ENCODE measurements at places on chromosomes 1 and 21.

DNA sequence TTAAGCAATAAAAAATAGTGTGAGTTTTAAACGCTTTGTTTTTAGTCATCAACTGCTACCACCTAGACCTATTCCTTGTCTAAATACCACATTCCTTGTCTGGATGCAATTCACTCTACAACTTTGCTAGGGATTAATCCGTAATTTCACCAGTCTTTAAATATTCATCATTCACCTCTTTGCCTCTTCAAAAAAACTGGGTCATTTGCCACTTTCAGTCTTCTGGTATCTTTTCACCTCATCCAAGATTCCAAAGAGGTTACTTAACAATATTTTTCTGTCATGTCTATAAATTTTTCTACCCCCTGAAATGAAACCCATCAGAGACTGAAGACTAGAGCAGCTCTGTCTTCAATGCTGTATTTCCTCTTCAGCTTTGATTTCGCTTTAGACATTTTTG, 9.5 kb downstream of the PALMD start:
- DNase-seq: no peak

DNA sequence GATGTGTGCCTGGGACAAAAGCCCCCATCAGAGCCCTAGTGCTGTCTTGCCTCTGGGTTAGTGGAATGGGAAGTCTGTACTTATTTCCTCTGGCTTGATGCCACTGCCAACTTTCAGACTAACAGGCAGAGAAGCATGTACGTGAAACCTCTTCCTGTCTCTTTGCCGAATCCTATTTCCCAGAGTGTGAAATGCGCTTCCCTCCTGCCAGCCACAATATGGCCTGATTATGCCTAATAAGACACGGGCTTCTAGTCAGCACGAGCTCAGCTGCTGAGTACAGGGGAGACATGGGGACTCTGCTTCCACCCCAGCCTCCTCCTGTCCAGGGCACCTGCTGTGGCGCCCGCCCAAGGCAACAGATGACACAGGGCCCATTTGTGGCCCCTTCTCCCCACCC, 111.4 kb downstream of the KCND3 start:
- DNase-seq: no peak

GRCh38 chr1:167666416-167666815, 36.4 kb downstream of the RCSD1 start:
- DNase-seq: no peak

GRCh38 chr21:45427331-45428271, 22.6 kb downstream of the COL18A1 start:
- DNase-seq: no peak

GRCh38 chr1:7117399-7118281, 332.4 kb downstream of the CAMTA1 start:
- DNase-seq: no peak

DNA sequence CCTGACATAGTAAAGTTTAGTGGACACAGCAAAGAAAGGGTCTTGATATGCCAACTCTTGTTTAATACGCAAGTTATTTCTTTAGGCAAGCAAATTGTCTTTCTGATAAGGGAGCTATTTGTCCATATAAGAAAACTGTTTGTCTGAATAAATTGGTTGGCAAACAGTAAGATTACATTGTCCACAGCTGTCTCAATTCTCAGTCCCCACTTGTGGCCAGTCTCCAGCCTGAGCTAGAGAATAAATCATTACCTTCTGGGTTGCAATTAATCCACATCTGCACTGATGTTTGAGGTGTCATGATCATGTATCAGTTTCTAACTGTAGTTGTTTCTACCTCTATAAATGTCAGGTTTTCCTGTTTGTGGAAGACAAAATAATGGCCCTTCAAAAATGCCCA, 60.0 kb upstream of the TNR start:
- DNase-seq: no peak

- no peak for DNase-seq
Observed at GRCh38 chr1:69744381-69744780, 176.7 kb downstream of the LRRC7 start.

DNA sequence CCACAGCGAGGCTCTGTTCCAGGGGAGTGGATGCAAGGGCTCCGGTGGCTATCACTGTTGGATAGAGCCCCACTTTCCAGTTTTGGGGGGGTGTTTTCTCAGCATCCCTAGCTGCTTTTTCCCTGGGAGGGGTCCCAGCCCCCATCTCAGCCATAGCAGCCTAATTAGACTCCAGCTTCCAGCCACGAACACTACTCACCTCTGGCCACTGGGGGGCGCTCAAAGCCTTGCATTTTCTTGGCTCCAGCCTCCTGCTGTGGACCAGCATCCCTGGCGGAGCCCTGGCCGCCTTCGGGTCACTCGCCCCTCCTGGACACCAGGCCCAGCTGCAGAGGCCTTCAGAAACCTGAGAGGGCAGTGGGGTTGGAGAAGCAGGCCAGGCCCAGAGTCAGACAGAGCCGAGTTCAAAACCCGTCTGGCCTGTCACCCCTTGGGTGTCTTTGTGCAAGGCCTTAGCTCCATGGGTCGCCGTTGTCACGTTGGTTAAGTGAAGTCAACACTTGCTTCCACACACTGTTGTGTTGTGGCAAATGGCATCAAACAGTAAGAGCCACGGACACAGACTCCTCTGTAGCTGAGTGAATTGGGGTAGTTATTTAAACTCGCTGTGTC, 93.5 kb upstream of the ACTL8 start:
- DNase-seq: peak; percentile 72

DNA sequence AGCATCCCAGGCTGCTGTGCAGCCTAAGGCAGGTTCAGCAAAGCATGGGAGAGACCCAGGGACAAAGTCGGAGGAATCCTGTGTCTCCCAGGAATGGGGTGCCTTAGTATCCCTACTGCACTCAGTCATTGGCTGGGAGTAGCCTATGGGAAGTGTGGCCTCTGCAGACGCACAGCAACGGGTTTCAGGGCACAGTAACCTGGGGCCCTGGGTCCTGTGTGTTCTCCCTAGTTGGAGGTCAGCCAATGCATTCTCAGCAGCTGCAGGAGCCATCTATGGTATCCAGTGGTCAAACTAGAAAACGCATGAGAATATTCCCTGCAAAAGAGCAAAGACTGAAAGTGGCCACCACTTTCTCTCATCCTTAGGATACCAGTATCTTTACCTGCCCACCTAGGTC, 13.7 kb upstream of the C1orf21 start:
- DNase-seq: no peak

- no peak for DNase-seq
Observed at GRCh38 chr1:181178241-181178879, 89.9 kb downstream of the IER5 start.

DNA sequence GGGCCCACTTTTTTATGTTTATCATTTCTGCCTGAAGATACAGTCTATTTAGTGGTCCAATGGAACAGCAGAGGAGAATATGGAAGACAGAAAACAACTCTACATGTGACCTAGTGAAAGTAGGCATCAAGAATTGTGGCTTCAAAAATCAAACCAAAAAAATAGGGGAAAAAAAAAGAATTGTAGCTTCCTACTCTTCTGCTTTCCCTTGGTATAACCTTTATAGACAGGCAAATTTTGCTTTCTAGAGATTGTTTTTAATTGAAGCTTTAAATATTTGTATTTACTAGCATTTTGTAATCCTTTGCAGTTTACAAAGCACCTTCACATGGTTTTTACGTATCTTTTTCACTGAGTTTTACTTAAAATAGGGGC, 14.3 kb downstream of the PDIK1L start:
- DNase-seq: no peak

Data from stimulated activated naive CD8-positive, alpha-beta T cell treated with anti-CD3 and anti-CD28 coated beads, Interleukin-15, Interleukin-2, amounts not matched to agents 100 U/mL and 50 U/mL, for 24 hours (primary cell).